Trophoblast cell (in vitro differentiated cells and primary cell): ENCODE measurements at places on chromosomes 16 and 17.
A peak's percentile ranks its signal among the peaks of the same experiment; 100 is the strongest.

DNA sequence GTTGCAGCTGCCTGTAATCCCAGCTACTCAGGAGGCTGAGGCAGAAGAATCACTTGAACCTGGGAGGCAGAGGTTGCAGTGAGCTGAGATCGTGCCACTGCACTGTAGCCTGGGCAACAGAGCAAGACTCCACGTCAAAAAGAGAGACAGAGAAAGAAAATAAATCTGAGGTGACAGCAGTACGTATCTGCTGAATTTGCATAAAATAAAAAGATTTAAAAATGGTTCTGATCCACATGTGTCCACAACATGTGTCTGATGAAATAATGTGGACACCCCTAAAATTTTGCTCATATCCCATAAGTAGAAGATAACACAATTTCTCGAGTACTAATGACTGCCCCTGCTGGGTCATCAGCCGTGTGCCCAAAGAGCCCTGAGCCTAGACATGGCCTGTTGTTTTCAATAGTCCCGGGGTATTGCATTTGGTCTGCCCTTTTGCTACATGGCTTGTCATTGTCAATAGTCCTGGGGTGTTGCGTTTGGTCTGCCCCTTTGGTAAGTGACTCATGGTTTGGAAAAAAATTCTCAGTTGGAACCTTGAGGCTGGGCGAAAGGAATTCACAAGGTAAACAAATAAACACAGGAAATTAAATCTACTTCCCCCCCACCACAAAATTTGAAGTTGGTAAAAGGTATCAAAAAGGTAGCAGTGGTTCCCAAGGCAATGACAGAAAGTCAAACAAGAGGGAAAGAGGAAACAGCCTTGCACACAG, 434.6 kb upstream of the MAF start:
- DNase-seq: no peak

DNA sequence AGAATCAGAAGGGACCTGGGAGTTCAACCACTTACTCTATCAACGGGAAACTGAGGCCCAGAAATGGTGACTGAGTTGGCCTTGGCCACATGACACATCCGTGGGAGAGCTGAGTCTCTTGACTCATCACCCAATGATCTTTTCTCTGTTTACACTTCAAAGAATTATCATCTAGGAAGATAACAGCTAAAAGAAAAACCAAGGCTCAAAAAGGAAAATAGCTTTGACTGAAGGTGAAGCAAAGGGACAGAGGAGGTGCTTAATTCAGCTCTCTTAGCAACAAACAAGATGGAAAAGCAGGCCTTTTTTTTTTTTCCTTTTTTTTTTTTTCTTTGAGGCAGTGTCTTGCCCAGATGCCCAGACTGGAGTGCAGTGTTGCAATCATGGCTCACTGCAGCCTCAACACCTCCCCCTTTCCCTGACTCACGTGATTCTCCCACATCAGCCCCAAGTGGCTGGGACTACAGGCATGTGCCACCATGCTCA, 16.7 kb downstream of the ERCC4 start:
- peak; percentile 28 for DNase-seq

GRCh38 chr17:28841901-28842281, 699 bp downstream of the FAM222B start:
- DNase-seq: no peak

DNA sequence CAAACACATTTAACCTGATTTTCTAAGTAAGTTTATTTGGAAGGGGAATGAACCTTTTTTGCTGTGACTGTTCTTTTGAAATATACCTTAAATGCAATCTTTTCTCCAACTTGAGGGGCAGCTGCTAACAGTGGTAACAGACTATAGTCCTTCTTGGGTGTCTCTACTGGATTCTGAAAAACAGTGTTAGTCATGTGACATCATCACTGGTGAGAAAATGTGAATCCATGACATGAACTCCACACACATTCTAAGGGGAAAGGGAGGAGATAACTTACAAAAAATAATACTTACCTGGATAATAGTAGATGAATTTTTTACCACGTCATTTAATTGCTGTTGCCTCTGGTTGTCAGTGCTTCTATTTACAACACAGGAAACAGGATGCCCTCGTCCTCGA, 11.3 kb downstream of the COIL start:
- no peak for DNase-seq

DNA sequence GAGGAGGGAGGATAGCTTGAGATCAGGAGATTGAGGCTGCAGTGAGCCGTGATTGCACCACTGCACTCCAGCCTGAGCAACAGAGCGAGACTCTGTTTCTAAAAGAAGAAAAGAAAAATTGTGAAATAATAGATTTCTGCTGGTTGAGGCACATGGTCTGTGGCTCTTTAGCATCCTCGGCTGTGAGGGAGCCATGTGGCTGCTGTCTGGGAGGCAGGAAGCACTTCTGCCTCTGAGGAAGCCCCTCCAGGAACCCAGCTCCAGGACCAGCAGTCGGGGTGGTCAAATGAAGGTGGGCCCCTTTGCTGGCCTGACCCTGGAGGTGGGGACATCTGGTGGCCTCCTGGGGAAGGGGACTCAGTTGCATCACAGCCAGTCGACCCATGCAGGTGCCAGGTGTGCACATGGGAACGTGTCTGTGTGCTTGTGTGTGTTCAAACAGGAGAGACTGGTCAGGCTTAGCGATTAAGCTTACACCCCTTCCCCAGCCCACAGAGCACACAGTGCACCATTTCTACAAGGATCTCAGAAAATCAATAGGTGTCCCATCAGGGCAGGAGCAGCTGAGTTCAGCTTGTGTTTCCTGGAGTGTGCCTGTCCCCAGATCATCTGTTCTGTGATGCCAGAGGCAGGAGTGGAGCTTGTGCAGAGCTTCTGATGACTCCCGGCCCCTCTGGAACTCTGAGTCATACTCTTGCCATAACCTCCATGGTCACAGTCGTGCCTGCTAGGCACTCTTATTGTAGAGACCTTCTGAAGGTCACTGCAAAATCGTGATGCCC, 24.3 kb upstream of the MGAT5B start:
- peak; percentile 33 for DNase-seq
